ENCODE measurements at places on chromosomes 16 and 17. TPM values are rescaled to one million over a fixed set of nuclear protein-coding genes. Genes with fewer than 3 reads are reported as not detected.

Gene YBX2
- total RNA-seq: 0.06 TPM

Gene SPNS2
- total RNA-seq: not detected

Gene CORO6
- total RNA-seq: 0.63 TPM

Gene SLC38A8
- not detected for total RNA-seq

Gene SSTR5
- not detected for total RNA-seq

Gene ZFPM1
- 0.67 TPM for total RNA-seq

Gene OR1F1
- 0.58 TPM for total RNA-seq

Gene SEPTIN1
- 0.26 TPM for total RNA-seq

Gene ZNF469
- 3.7 TPM for total RNA-seq

Gene TNK1
- total RNA-seq: 3.5 TPM

Gene BAHCC1
- total RNA-seq: 6.7 TPM

Gene KRT35
- not detected for total RNA-seq

Gene SOX8
- total RNA-seq: 1.5 TPM

Gene TPSAB1
- not detected for total RNA-seq

Gene MYO18A
- 10.9 TPM for total RNA-seq

Gene SCARF1
- not detected for total RNA-seq

Gene BCO1
- total RNA-seq: not detected

Gene MIEF2
- total RNA-seq: 5.3 TPM

Gene AGRP
- not detected for total RNA-seq

Gene PERCC1
- not detected for total RNA-seq

Gene ABCA8
- 27.4 TPM for total RNA-seq

Gene SCIMP
- not detected for total RNA-seq

Gene NAGS
- 0.25 TPM for total RNA-seq

Gene C1QL1
- total RNA-seq: 0.84 TPM

Gene POLR3E
- 67.5 TPM for total RNA-seq

Gene WNK4
- total RNA-seq: 0.64 TPM

Gene CIBAR2
- total RNA-seq: not detected

Gene SERPINF2
- 0.09 TPM for total RNA-seq

Gene SP2
- 1.9 TPM for total RNA-seq

Gene NPIPA5
- 22.6 TPM for total RNA-seq

Gene NPIPB9
- total RNA-seq: 4.6 TPM

Gene RPH3AL
- total RNA-seq: 39.9 TPM

Gene ZCCHC14
- total RNA-seq: 4.8 TPM

Gene CDH8
- not detected for total RNA-seq

Gene GGT6
- not detected for total RNA-seq

Gene NF1
- total RNA-seq: 33.6 TPM

Gene GPR142
- not detected for total RNA-seq

Measured in NCI-H460 (cell line).